Bladder microvascular endothelial cell (primary cell): ENCODE measurements at places on chromosomes 7 and 10. TPM values are rescaled to one million over a fixed set of nuclear protein-coding genes. Genes with fewer than 3 reads are reported as not detected.

BTRC gene
- 6.0 and 15.2 TPM in 2 replicates for total RNA-seq

C10orf105 gene
- total RNA-seq: not detected in 2 replicates

SUFU gene
- 2.3 and 6.9 TPM in 2 replicates for total RNA-seq

NOS3 gene
- total RNA-seq: 20.9 and 58.7 TPM in 2 replicates

CREB5 gene
- 2.1 and 12.5 TPM in 2 replicates for total RNA-seq

ZNF398 gene
- 3.2 and 7.6 TPM in 2 replicates for total RNA-seq

GPR26 gene
- total RNA-seq: not detected in 2 replicates
